Epithelial cell of prostate (primary cell): ENCODE measurements at places on chromosomes 4 and X.

GRCh38 chr4:38409852-38410251 is 254.1 kb upstream of the KLF3 start:
- no peak for DNase-seq

GRCh38 chr4:75633846-75634245 is 3.5 kb upstream of the CDKL2 start:
- DNase-seq, result peak; percentile 44

DNA sequence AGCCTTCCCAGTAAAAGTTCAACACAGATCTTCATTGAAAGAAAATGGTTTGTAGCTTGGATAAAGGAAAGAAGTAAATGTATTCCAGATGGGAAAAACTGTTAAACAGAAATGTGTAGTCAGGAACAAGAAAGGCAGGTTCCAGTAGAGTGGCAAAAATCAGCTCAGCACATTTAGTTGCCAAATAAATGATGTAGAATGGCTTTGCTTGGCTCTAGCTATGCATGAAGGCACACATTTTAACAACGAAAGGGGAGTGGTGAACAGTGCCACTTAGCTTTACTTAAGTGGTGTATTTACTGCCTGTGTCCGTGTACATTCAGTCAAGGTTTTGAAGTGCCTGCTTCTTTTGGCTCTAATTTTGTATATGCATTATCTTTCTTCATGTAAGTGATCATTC is 644.5 kb upstream of the ATOH1 start:
- DNase-seq, result no peak

DNA sequence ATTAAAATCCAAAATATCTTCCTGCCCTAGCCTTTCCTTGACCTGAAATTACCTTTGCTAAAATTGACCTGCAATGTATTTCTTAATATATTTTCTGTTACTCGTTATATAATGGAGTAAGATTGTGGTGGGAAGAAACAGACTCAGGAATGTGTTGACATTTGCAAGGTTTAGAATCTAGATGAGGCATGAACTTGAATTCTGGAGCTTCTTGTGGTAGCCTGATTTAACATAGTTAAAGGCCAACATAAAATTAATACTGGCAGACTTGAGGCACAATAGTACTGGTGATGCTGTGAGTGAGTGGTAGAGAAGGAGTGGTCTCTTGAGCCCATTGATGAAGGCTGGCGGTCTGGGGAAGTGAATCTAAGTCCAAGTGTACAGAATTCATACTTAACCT is 197.9 kb upstream of the SPRY1 start:
- no peak for DNase-seq

GRCh38 chr4:4730249-4730648 is 129.2 kb upstream of the MSX1 start:
- no peak for DNase-seq

DNA sequence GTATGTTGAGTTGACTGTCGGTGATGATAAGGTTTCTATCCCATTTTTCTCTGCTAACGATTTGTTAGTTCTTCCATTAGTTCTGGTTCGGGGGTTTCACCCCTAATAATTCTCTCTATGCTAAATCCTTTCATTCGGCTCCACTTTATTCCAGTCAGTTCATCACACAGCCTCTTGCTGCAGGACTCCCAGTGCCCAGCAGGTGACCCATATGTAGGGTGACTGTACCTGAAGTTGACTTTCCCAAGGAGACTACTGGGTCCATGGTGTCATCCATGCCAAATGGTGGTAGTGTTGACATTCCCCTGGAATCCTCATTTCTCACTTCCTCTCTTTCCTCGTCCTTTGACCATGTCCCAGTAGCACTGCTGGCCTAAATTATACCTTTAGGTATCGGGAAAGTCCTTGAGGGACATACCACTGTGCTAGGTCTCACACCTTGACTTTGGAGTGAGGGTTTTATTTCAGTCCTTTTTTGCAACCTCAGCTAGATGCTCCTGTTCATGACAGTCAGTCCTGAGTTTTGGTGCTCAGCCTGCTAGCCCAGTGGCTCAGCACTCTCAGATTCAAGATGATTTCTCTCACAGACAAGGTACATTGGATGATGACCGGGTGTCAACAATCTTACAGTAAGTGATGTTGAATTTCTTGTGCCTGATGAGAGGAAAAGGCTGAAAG is 105.1 kb upstream of the ARHGAP24 start:
- DNase-seq, result no peak

- DNase-seq, result no peak
Observed at GRCh38 chr4:117847849-117848248, 186.4 kb upstream of the NDST3 start.

GRCh38 chr4:85448906-85449890 is 25.8 kb upstream of the ARHGAP24 start:
- no peak for DNase-seq

DNA sequence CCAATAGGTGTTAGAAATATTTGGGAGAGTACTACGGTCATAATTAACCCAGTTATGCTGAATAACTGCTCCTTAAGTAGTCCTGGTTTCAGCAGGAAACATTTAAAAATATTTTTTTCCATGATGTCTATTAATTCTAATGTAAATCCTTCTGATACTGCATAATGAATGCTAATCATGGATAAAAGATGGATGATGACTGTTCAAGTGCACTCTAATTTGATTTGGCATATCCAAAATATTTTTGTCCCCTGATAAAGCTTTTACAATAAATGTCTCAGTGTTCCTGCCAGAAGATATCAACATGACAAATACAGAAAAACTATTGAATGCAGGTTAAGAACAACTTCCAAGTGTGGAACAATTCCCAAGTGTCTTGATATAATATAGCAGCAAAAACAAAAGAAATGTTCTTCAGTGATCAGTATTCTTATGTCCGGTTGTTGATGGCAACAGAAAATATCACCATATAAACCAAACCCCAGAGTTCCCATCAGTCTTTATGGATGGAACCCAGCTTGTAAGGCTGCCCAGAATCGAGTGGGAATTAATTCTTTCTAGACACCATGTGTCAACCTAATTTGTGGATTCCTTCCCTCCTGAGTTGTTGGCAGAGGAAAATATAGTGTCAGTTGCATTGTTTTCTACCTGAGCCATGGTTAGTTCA is 205.4 kb upstream of the GK2 start:
- no peak for DNase-seq

GRCh38 chr4:159414305-159414704 is 311.4 kb downstream of the RAPGEF2 start:
- no peak for DNase-seq

DNA sequence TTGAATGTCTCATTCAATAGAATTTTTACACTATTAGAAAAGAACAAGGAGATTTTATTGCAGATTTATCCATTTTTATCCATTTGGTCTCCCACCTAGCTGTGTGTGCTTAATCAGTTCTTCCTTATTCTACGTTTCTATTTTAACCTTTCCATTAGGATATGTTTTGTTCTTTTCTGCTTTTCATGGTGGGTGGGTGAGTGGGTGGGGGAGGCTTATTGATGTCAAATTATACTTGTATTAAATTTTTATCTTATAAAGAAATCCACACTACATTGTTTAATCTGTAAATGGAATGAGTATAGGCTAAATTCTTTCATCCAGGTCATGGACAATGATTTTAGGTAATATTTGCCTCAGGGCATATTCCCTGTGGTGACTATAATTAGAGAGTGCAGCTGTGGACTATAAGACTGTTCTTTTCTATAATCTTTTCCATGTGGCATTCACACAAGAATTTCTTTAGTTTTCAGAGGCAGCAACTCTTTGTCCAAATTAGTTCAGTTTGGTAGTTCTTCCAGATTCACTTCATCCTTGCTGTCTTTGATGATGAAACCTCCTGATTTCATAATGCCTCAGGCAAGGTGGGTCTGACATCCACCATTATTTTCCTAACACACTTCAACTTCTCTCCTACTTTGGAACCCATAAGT is 2451.8 kb downstream of the PCDH7 start:
- DNase-seq, result no peak

GRCh38 chr4:1309261-1310010 is 19.7 kb downstream of the MAEA start:
- no peak for DNase-seq
